ENCODE measurements at places on chromosomes 11 and 22.

DNA sequence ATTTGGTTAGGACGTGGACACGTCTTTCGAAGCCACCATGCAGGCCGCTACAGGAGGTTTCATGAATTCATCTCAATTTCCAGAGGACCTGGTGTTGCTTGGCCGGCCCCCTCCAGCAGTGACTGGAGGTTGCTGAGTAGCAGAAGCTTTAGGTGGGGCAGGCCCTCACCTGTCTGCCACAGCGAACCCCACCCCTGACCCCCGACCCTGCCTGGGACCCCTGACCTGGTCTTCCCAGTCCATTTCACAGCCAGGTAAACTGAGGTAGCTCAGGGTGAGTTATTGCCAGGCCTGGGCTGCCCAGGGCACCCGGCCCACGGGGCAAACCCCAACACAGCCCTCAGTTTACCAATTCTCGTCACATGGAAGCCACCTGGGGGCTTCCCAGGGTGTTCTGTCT lies 39.1 kb upstream of the SMIM38 start:
- DNase-seq: no peak

- no peak for DNase-seq
These were observed 82.6 kb downstream of the LDLRAD3 start for GRCh38 chr11:36026315-36026968.

DNA sequence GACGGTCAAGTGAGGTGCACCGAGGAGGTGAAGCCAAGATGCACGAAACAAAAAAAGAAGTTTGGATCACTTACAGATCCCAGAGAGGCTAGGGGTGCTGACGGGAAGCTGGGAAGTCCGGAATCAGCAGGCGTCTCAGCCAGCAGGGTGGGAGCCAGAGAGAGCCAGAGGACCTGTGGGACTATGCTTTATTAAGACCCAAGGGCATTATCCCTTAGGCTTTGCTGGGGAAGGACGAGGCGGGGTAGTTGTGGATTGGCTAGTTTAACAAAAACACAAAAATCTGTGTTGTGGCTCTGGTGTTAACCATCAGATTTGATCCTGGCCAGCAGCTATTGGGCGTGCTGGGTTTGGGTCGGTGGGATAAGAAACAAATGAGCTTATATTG lies 427.1 kb downstream of the DYNC2H1 start:
- no peak for DNase-seq

- no peak for DNase-seq
These were observed 60.0 kb downstream of the MYO18B start for GRCh38 chr22:25802018-25802417.

DNA sequence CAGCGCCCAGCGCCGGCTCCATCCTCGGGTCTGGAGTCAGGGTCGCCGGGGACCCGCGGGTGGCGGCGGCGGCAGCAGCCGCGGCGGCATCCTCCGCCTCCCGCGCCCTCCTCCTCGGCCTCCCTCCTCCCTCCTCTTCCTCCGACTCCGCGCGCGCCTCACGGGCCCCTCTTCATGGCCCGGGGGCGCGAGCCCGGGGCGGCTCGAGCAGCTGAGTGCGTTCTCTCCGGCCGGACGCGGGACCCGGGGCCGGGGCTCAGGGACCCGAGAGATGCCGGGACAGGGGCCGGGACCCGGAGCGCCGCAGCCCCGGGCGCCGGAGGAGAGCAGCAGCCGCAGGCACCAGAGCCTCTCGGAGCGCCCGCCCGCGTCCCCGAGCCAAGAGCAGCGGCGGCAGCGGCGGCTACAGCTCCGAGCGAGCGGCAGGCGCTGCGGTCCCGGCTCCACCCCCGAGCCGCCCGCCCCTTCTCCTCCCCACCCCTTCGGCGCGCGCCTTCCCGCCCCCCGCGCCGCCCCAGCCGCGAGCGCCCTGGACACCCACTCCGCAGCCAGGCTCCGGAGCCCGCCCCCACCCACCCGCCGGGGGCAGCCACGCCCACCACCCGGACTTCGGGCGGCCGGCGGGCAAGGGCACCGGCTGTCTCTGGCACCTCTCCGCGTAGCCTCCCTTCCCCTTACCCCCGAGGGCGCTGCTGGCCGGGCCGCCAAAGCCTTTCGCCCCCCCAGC lies at the start of gene CHST1:
CHST1 (minus strand) TSS at position 417 of the 727 bp plus-strand sequence. CDS start 14,699 bp downstream, outside the sequence.
- no peak for DNase-seq

DNA sequence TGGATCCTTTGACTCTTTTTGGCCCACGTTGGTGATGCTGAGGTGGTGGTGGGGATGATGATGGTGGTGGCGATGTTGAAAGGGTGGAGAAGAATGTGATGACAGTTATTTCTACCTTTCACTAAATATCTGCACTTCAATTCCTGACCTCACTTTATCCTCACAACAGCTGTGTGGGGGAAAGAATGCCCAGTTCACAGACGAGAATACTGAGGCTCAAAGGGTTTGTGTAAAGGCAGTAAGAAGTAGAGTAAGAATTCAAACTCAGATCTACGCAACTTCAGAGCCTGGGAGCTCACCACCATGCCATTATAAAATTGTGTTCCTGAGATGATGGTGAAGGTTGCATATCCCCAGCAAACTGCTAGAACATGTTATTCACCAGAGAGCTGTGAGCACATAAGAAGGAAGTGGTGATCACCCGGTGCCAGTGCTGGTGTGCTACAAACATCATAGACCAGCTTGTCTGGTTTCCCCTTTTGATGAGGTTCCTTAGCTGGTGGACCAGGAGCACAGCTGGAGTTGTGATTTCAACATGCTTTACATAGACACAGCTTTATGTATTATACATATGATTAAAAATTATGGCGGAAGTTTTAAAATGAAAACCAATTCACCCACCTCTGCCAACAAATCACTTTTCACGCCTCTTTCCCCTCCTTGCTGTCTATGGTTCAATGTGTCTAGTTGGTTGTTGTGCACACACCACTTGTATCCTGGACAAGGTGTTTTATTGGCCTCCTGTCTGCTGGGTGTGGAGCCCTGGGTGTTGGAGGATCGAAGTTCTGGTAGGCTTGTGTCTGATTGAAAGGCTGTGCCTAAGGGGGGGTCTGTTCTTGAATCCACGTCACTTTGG lies 6.2 kb downstream of the ST14 start:
- no peak for DNase-seq

- DNase-seq: no peak
These were observed 8.5 kb upstream of the GAL3ST1 start for GRCh38 chr22:30582788-30583545.

DNA sequence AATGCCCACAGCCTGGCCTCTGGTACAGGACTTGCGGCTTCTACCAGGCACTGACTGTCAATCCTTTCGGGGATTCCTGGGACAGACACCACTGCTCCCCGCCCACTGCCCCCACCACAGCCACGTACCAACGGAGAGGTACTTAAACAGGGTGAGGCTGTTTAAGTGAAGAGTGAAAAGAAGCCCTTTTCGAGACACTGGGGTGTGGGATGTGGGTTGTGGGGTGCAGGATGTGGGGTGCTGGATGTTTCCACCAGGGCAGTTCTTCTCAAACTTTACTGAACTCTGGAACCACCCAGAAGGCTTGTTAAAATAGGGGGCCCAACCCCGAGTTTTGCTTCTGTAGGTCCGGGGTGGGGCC lies 34.2 kb upstream of the PRR5 start:
- DNase-seq: no peak

DNA sequence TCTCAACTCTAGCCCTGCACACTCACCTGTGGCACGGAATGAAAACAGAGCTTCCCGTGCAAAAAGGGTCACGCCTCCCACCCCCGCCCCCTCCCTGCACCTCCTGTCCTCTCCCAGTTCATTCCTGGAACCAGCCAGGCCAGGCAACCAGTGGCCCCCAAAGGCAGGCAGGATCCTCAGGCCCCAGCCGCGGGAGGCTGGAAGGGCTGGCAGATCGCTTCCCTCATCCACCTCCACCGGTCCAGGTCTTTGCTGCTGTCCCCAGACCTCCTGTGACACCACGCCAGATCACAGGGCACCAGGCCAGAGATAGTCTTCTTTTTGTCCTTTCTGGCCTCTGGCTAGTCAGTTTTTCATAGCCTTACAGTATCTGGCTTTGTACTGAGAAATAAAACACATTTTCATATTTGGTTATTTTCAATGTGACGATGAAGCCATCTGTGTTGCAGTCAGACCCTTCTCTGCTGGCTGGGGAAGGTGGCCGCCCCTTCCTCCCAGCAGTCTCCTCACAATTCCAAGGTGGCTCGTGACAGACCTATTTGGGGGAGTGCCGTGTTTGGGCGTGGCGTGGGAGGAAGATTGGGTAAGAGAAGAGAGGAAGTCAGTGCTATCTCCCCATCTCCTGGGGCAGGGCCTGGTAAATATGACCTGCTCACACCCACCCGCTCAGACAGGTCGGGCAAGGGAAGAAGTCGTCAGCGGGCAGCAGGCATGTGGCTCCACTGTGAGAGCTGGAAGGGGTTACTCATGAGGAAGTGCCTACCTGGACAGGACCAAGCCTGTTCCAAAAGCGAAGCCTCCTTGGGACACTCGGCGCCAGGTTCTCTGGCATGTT lies 9.1 kb downstream of the SSH3 start:
- DNase-seq: no peak

GRCh38 chr11:134503596-134503995 lies 91.6 kb upstream of the B3GAT1 start:
- no peak for DNase-seq

GRCh38 chr11:25702417-25702816 lies 629.5 kb upstream of the ANO3 start:
- no peak for DNase-seq

GRCh38 chr11:9615031-9615451 lies 41.6 kb downstream of the WEE1 start:
- DNase-seq: no peak

DNA sequence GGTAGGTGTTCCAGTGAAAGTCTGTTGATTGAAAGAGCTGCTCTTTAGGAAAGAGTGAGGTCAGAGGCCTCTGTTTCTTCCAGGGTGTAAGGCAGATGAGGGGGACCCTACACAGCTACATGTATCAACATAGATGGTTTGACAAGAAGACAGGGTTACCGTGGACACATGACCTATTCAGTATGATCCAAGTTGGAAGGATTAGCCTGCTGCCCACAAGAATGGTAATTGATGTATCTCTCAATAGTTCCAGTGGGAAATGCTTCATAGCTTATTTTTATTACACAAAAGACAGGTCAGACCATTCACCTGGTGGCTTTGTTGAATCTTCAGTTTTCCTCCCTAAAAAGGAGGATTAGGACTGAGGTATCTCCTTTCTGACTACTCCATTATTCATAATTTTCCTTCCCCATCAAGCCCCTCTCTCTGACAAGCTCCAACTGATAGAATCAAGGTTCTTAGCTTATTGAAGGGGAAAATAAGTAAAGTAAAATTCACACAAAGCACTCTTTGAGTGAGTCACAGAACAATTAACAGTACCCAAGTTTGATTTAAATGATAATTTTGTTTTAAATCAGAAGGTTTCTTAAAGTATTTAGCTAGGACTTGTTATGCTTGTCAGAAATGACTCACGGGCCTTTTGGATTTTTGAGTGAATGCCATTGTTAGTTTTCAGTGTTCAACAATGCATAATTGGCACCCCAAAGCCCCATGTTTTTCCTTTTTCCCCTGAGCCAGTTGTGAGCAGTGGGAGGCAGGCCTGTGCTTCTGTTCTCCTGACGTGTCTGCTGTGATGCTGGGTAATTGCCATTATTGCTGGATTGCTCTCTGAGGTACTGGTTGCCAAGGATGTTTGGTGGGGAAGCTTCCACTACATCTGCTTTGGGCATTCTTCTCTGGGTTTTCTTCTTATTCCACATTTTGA lies 373.2 kb downstream of the DDX10 start:
- DNase-seq: no peak

GRCh38 chr11:79449040-79449439 lies 8.2 kb upstream of the TENM4 start:
- DNase-seq: no peak

GRCh38 chr11:84558085-84558905 lies 1068.8 kb downstream of the DLG2 start:
- peak; percentile 7 for DNase-seq

Measured in NCI-H1417 treated with DMSO at 0.1 percent for 48 hours (cell line).